GM12878 (cell line): ENCODE measurements at places on chromosomes 5 and 9.

GRCh38 chr9:83508067-83508466 lies 30.1 kb downstream of the FRMD3 start:
- no peak overlapping the region for H3K27ac ChIP-seq
- H3K36me3 ChIP-seq = no peaks in the 10 kb centered on the region
- H3K27me3 ChIP-seq = no peaks in the 10 kb centered on the region
- H3K4me3 ChIP-seq = no peak overlapping the region
- no peak for DNase-seq
- H3K4me1 ChIP-seq = 0 out of 2 replicates have a peak, but pooled peaks cover 2% of the 10 kb centered on the region

- H3K27me3 ChIP-seq = no peaks in the 10 kb centered on the region
- no peak overlapping the region for H3K27ac ChIP-seq
- no peak overlapping the region for H3K4me3 ChIP-seq
- no peaks in the 10 kb centered on the region; the same call in 1 of the 2 replicates for H3K4me1 ChIP-seq
- H3K36me3 ChIP-seq = no peaks in the 10 kb centered on the region
Observed at GRCh38 chr9:109475526-109475925, 22.6 kb downstream of the PTPN3 start.

- H3K4me3 ChIP-seq = no peak overlapping the region
- H3K36me3 ChIP-seq = no peaks in the 10 kb centered on the region
- no peak for DNase-seq
- H3K4me1 ChIP-seq = no peaks in the 10 kb centered on the region
- no peak overlapping the region for H3K27ac ChIP-seq
- H3K27me3 ChIP-seq = no peaks in the 10 kb centered on the region
Observed at GRCh38 chr9:16718296-16718695, 152.2 kb downstream of the BNC2 start.

DNA sequence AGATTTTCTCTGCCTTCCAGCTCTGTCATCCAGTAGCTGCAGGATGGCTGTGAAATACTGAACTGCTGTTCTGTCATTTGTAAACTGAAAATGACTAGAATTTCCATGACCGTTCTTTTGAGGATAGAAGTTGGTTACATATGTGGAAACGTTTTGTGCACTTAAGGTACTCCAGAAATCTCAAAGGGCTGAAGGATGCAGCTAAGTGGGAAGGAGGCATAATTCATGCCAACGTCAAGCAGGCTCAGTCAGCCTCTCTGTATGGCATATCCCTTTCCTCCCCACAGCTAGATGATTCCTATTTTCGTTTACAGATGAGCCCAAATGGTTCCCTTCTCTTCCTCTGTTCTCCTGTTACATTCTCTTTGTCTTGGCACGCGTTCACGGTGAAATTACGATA lies 257.6 kb downstream of the FBXL7 start:
- no peaks in the 10 kb centered on the region for H3K36me3 ChIP-seq
- no peaks in the 10 kb centered on the region for H3K4me1 ChIP-seq
- H3K4me3 ChIP-seq = no peak overlapping the region

DNA sequence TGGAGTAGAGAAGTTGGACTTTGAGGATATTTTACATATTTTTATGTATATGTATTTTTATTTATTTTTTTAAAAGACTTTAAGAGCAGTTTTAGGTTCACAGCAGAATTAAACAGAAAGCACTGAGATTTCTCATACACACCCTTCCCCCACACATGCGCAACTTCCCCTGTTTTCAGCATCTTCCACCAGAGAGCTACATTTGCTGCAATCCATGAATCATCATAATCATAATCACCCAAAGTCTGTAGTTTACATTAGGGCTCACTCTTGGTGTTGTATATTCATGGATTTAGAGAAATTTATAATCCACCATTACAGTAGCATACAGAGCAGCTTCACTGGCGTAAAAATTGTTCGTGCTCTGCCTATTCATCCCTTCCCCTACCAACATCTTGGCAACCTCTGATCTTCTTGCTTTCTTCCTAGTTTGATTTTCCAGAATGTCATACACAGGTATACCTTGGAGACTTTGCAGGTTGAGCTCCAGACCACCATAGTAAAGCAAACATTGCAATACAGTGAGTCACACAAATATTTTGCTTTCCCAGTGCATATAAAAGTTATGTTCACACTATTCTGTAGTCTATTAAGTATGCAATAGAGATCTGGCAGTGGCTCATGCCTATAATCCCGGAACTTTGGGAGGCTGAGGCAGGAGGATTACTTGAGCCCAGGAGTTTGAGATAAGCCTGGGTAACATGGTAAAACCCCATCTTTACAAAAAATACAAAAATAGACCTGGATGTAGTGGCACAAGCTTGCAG lies 9.6 kb upstream of the CCDC171 start:
- H3K4me3 ChIP-seq = no peak overlapping the region
- H3K27me3 ChIP-seq = no peaks in the 10 kb centered on the region
- DNase-seq = no peak
- no peaks in the 10 kb centered on the region for H3K36me3 ChIP-seq

GRCh38 chr5:31355337-31355736 lies 161.9 kb downstream of the CDH6 start:
- H3K4me3 ChIP-seq = no peak overlapping the region
- H3K4me1 ChIP-seq = no peaks in the 10 kb centered on the region
- no peak overlapping the region for H3K27ac ChIP-seq
- DNase-seq = no peak
- H3K27me3 ChIP-seq = no peaks in the 10 kb centered on the region

GRCh38 chr5:134436523-134437339 lies 25.1 kb upstream of the CDKN2AIPNL start:
- peaks cover 18% of the 10 kb centered on the region for H3K4me1 ChIP-seq
- peak; percentile 46 for DNase-seq
- no peak overlapping the region for H3K4me3 ChIP-seq
- H3K27ac ChIP-seq = peak overlapping the region; percentile 24; the same call in 1 of the 2 replicates
- no peaks in the 10 kb centered on the region for H3K27me3 ChIP-seq
- no peaks in the 10 kb centered on the region for H3K36me3 ChIP-seq

GRCh38 chr5:171469326-171469725 lies 49.9 kb downstream of the FGF18 start:
- H3K4me1 ChIP-seq = no peaks in the 10 kb centered on the region
- H3K27me3 ChIP-seq = no peaks in the 10 kb centered on the region
- no peak for DNase-seq
- no peak overlapping the region for H3K27ac ChIP-seq
- no peaks in the 10 kb centered on the region for H3K36me3 ChIP-seq

- H3K4me3 ChIP-seq = no peak overlapping the region
- DNase-seq = no peak
- H3K4me1 ChIP-seq = peaks cover 20% of the 10 kb centered on the region
- H3K27me3 ChIP-seq = no peaks in the 10 kb centered on the region
- H3K36me3 ChIP-seq = no peaks in the 10 kb centered on the region
Observed at GRCh38 chr5:55700745-55701144, 11.4 kb downstream of the SLC38A9 start.

DNA sequence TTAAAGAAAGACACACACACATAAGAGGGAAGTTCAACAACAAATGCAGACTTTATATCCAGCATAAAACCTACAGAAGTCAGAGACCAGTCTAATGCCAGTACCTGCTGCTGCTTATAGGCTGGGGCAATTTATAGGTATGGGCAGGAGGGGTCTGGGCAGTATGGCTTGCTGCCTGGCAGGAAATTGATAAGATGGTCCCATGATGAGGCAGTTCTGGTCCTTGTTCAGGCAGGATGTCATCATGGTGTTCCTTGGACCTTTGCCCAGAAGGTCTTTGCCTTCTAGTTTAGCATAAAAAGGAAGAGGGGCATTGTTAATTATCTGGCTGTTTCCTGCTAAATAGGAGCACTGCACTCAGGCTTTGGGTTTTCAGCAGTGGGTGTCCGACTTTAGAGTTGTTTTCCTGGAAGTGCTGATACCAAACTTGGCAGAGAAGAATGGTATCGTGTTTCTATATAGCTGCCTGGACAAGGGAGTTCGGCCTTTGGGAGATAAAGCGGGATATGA lies 10.4 kb upstream of the PDCD1LG2 start:
- H3K4me1 ChIP-seq = no peaks in the 10 kb centered on the region
- no peaks in the 10 kb centered on the region for H3K27me3 ChIP-seq
- DNase-seq = no peak
- no peak overlapping the region for H3K4me3 ChIP-seq
